Caco-2 (cell line): ENCODE measurements at places on chromosomes 5 and 9. TPM values are rescaled to one million over a fixed set of nuclear protein-coding genes. Genes with fewer than 3 reads are reported as not detected.

DNA sequence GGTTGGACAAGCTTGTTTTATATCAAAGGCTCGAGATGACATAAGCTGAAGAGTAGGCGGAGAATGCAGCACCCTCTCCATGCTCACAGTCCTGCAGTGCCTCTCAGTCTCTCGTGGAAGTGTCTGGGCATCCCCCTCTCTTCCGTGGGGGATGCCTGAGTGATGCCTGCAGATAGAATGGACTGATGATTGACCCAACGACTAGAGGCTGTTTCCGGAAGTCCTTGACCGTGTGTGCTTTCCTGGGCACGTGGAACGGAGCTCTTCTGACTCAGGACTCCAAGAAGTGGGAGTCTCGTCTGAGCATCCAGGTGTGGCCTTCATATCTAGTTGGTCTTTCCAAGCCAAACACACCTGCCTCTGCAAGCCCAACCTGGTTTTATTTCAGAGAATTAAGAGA is 241.8 kb upstream of the IRX2 start:
- no peak for DNase-seq

- DNase-seq: no peak
Observed at GRCh38 chr5:153551537-153552079, 61.1 kb downstream of the GRIA1 start.

DNA sequence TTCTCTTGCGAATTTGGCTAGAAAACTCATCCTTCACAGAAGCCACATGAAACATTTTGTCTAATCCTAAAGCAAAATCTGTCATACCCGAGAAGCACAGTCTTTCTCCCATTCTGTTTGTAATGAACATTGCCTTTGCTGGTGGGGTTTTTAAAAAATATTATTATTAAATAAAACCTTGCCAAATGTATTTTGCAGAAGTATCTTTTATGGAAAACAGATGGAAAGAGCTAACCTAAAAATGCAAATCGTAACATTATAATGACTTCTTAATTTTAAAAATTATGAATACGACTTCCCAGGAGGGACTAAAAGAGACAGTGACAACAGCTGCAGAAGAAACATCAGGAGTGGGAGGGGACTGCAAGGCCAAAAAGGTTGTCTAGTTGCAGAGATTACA is 246.3 kb upstream of the TAS2R1 start:
- DNase-seq: no peak

Gene NR5A1
- total RNA-seq: 0.09 TPM in 1 of 2 replicates, not detected in the other

DNA sequence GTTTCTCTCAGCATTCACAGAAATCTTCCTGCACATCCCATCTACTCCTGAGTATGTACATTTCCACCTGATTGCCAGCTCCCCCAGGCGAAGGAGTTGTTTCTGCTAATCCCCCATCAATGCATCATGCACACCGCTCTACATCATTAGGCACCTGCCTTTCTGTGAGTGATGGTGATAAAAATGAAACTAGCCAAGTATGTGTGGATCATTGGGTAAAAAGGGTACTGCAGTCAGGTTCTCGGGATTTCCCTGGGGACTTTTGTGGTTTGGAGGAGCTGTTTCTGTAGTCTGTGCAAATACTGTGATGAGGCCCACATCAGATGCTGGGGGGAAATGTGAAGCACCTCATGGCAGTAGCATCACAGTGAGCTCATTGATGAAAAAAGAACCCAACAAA is 30.4 kb downstream of the CAMK4 start:
- no peak for DNase-seq

Gene LCN12
- total RNA-seq: 20.0 and 23.2 TPM in 2 replicates

Gene HACD4
- total RNA-seq: not detected in 2 replicates
